ENCODE measurements at places on chromosomes 5 and 9. TPM values are rescaled to one million over a fixed set of nuclear protein-coding genes. Genes with fewer than 3 reads are reported as not detected.

Gene MEIKIN
- 0.77 TPM for total RNA-seq

Gene SPATA9
- not detected for total RNA-seq

Gene FAM53C
- 57.6 TPM for total RNA-seq

Gene ADCY2
- 55.1 TPM for total RNA-seq

DNA sequence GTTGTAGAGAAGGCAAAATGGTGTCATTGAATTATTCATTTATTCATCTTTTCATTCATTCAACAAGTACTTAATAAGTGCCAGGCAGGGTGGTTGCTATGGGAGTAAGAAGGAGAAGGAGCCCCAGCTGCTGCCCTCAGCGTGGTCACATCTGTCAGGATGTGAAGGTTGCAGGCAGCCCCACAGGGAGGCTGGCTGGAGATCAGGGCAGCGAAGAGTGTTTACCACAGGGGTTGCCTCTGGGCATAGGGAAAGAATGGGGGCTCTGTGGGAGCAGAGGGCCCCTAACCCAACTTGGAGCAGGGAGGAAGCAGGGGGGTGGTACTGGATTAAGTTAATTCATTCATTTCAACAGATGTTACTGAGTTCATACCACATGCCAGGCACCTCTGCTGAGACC, 6.0 kb downstream of the PCDH12 start:
- DNase-seq, result no peak

DNA sequence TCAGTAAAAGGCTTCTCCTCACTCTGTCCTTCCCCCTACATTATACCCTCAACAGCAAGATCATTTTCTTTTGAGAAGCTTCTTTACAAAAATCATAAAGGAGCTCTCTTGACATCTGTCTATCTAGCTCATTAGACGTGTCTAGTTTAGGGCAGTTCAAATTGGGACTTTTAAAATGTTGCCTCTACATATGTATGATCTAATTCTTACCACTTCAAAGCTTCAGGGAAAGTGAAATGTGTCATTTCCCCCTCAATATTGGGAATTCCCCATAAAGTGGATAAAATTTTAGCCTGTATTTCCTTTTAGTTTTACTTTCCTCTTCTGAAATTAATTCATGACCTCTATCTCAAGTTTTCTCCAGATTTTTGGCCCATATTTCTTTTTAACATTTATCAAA, 323.7 kb downstream of the ARRDC3 start:
- no peak for DNase-seq

DNA sequence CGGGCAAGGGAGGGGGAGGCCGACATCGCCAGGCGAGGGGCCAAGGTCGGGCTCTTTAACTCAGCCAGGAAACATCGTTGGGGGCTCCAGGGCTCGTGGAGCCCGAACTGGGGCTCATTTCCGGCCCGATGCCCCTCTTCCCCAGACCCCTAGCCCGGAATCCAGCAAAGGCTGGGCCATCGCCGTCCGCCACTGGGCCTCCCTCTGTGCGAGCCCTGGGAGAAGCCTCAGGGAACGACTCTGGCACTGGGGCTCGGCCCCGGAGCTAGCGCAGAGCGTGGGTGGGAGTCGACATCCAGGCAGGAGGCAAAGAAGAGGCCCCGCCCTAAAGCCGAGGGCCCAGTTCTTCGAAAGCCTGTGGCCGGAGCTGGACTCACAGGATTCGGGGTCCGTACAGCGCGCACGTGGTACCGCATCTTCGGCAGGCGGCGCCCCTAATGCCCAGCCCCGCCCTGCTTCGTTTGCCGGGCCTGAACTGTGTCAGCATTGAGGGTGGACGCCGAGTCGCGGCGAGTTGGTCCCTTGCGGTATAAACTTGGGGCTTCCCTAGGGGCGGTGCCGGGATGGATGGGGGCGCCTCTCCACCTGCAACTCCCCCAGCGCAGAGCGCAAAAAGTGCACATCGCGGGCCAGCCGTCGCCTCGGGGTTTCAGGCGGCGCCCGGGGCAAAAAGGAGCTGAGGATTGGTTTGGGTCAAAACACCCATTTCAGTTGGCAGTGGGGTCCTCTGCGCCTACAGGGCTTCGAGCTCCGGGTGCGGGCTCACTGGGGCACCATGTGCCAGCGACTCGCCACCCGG, 3.6 kb upstream of the PAX5 start:
- no peak for DNase-seq

DNA sequence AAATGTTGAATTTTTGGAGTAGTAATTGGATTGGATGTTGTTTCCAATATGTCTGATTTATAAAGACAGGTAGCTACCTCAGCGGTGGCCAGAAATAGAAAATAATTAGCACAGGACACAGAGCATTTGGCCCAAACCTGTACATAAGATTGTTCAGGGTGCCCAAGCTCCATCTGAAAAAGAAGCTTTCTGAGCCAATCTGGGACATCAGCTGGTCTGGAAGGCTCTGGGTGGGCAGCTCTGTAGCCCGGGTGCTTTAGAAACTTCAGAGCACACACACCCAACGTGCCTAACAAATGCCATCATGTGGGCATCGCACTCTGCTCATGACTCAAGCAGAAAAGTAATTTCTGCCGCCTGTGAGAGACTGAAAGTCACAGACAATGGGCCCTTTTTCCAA, 460.7 kb downstream of the ICE1 start:
- no peak for DNase-seq

GRCh38 chr9:115262952-115263351, 145.0 kb upstream of the TNC start:
- DNase-seq, result no peak

GRCh38 chr5:161585798-161586197, 39.3 kb upstream of the GABRB2 start:
- no peak for DNase-seq

GRCh38 chr9:84412654-84413053, 72.1 kb upstream of the SLC28A3 start:
- no peak for DNase-seq

DNA sequence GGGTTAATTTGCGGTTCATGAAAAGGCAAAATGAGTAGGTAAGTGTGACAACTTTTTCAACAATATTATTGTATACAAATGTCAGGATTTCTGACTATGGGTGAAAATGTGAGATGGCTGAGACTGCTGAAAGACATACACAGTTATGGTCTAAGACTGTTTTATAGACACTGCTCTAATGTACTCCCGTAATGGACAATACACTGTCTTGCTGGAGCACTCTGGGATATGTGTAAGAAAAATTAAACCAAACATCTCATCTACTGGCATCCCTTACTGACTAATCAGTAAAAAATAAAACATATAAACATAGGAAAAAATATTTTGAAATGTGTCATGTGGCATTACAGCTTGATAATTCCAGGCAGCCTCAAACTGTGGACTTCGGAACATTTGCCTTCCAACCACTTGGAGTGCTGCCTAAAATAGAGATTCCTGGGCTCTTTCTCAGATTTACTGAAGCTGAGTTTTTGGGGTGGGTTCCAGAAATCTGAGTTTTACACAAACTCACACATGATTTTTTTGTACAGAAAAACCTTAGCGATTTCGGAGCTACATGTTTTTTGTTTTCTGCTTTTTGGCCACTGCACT, 233.9 kb upstream of the TBCA start:
- no peak for DNase-seq

- no peak for DNase-seq
These were observed 72.0 kb upstream of the SAP30L start for GRCh38 chr5:154373729-154374179.

GRCh38 chr5:128284236-128284635, 200.7 kb downstream of the SLC12A2 start:
- no peak for DNase-seq

DNA sequence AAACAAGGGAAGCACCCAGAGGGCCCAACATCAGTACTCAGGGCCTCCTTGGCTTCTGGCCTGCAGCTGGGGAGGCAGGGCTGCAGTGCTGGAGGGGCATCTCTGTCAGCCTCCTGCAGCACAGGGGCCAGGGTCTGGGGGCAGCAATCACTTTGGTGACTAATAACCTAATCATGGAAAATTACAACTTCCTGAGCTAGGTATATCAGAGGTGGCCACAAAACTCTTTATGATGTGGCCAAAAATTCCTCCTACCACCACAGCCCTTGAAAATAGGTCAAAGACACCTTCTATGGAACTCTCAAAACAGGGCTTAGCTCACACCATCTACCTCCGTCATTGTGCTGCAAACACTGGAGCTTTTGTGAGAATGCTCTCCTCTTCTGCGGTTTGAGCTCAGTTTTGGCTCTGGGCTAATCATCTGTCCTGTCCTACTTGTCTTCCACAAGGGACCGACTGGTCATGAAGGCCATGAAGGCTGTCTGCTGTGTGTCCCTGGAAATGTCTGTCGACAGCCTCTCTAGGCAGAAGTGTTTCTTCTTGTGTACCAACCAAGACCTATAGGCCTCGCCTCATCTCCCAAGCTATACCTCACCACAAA, 28.6 kb downstream of the CSF2 start:
- no peak for DNase-seq

DNA sequence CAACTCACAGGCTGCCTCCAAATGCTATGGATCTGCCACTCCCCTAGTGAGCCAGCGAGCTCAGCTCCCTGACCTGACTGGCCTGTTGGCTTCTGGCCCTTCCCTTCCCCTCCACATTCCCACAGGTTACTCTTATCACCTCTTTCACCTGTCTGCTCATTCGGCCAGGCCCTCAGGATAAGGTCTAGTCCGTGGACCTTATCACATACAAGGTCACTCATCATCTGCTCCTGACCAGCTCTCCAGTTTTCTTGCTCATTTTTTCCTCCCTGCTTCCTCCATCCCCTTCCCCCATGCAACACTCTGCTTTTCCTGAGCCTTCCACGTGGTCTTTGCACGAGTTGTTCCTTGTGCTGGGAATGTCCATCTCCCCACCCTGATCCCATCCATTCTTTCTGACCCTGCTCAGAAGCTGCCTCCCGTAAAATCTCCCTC, 25.9 kb upstream of the NDST1 start:
- peak; percentile 6 for DNase-seq

DNA sequence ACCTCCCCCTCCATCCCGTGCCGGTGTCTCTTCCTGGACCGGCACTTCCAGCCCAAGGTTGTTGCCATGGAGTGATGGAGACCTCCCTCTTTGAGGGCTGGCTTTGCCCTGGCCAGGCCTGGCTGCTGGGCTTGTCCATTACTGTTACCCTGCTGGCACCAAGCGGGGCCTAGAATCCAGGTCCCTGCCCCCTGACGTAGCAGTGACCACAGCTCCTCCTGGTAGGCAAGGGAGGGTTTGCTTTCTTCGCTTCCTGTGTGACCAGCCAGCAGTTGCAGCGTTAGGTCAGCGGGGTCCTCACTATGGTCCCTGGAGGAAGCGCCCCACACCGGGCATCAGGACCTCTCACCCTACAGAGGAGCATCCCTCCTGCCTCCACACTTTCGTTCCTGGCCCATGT, 146.7 kb upstream of the COL5A1 start:
- no peak for DNase-seq

DNA sequence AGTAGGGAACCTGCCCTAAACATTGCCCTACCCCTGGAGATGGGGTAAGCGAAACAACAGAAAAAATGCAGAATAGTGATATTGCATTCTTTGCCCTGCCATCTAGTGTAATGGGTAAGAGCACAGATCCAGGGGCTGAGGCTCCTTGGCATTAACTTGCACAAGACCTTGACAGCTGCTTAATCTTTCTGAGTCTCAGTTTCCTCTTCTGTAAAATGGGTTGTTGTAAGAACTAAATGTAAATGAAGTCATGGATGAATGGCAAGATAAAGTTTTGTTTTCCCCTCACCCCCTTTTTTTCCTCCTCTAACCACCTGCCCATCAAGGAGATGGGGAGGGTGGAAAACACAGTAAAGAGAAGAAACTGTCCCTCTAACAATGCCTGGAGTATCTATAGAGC, 47.7 kb upstream of the ZNF366 start:
- DNase-seq, result no peak

GRCh38 chr9:34311499-34312185, 17.4 kb downstream of the KIF24 start:
- DNase-seq, result no peak

DNA sequence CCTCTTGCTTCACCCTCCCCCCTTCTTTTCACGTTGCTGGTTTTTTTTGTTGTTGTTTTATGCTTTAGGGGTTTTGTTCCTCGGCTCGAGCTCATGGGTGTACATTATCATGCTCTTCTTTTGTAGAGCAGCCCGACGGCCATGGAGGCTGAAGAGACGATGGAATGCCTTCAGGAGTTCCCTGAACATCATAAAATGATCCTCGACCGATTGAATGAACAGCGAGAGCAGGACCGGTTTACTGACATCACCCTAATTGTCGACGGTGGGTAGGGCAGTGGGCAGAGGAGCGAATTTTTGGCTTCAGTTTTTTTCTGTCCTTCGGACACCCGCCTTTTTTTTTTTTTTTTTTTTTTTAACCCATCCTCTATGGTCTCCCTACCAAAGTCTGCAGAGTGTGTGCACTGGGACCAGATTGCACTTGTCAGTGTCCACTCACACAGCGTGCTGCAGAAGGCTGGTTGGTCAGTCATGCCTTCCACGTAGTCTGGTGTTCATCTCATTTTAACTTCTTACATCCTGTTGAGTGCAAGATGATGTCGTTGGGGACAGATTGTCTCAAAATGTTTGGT, 1.3 kb downstream of the ZNF131 start:
- no peak for DNase-seq

- no peak for DNase-seq
These were observed 185.7 kb downstream of the MARCHF11 start for GRCh38 chr5:15993919-15994318.

DNA sequence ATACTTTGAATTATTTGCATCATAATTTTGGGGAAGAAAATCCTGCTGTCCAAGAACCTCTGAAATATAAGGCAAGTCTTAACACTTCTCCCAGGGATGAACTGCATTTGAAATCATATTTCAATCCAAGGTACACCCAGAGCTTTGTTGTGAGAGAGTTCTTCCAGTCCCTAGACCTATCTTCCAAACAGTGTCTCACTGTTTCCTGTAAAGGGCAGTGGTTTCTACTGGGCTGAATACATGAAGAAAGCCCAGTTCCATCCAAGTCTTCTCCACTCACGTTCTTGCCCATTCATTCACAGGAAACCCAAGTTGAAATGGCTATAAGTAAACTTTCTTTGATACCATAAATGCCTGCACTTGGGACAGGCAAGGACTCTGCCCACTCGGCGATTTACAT, 108.3 kb upstream of the LHFPL2 start:
- DNase-seq, result no peak

GRCh38 chr9:123941524-123942070, 11.7 kb upstream of the DENND1A start:
- no peak for DNase-seq

DNA sequence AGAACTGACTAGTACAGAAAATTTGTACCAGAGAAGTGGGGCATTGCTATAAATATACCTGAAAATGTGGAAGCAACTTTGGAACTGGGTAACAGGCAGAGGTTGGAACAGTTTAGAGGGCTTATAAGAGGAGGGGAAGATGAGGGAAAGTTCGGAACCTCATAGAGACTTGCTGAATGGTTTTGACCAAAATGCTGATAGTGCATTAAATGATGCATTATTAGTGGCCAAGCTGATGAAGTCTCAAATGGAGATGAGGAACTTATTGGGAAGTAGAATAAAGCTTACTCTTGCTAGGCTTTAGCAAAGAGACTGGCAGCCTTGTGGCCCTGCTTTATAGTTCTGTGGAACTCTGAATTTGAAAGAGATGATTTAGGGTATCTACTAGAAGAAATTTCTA, 189.8 kb downstream of the FGF10 start:
- no peak for DNase-seq
